ENCODE measurements at places on chromosomes 1 and 21.

GRCh38 chr1:202713110-202713509 is 2.9 kb upstream of the SYT2 start:
- no peak for DNase-seq

GRCh38 chr1:157313240-157313807 is 175.1 kb upstream of the ETV3 start:
- DNase-seq: no peak

- no peak for DNase-seq
Measured at GRCh38 chr1:245893025-245893424, 614.1 kb downstream of the SMYD3 start.

- DNase-seq: peak; percentile 71
Measured at GRCh38 chr21:35048706-35049617, at the start of gene RUNX1. TSS of gene RUNX1 (minus strand) at chr21:35049302.

- DNase-seq: no peak
Measured at GRCh38 chr1:68558321-68559026, 61.6 kb upstream of the DEPDC1 start.

DNA sequence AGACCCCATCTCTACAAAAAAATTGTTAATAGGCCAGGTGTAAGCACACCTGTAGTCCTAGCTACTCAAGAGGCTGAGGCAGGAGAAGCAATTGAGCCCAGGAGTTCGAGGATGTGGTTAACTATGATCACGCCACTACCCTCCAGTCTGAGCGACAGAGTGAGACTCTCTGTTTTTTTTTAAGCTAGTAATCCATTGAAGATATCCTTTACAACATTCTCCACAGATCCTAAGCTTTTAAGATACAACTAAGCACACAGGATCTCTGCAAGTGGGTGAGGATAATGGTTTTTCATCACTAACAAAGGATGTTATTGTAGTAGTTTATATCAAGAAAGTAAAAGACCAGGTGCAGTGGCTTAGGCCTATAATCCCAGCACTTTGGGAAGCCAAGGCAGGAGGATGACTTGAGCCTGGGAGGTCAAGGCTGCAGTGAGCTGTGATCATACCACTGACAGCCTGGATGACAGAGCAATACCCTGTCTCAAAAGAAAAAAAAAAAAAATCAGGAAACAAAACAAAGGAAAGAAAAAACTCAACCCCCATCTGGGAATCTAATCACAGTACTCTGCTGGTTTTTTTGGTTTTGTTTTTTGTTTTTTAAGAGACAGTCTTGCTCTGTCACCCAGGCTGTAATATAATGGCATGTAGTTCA is 166.1 kb downstream of the RERE start:
- no peak for DNase-seq

DNA sequence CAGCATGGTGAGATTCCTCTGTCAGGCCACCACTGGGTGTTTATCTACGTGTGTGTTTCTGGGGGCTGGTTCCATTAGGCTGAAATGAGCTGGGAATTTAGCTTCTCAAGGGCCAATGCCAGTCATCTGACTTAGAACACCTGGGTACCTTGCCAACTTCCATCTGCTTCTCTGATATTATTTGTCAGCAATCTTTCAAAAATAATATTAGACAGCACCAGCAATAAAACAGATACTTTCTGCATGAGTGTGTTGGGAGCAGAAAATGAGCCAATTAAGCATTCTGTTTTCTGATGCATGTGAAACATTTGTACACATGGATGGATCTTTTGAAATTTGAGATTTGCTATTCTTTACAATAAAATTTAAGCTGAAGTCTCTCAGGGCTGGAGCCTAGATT is 124.1 kb downstream of the RYR2 start:
- no peak for DNase-seq

GRCh38 chr1:151832318-151832980 is 847 bp upstream of the RORC start:
- no peak for DNase-seq
